Foreskin keratinocyte (primary cell): ENCODE measurements at places on chromosomes 12 and 14. TPM values are rescaled to one million over a fixed set of nuclear protein-coding genes. Genes with fewer than 3 reads are reported as not detected.

The ZNF84 gene
- total RNA-seq: 12.1 and 12.8 TPM in 2 replicates

The DENND5B gene
- 5.4 and 5.5 TPM in 2 replicates for total RNA-seq

The MIP gene
- not detected in 2 replicates for total RNA-seq

The THTPA gene
- total RNA-seq: 4.0 and 6.0 TPM in 2 replicates

The EIF2S3B gene
- total RNA-seq: 0.54 and 9.3 TPM in 2 replicates

The ASB2 gene
- total RNA-seq: not detected in 2 replicates

The RFX4 gene
- not detected in 2 replicates for total RNA-seq

The PLA2G1B gene
- not detected in 2 replicates for total RNA-seq

The SLCO1C1 gene
- total RNA-seq: not detected in 2 replicates

The KRT83 gene
- total RNA-seq: not detected in 2 replicates

The COX8C gene
- not detected in 2 replicates for total RNA-seq

The HOXC12 gene
- total RNA-seq: 2.3 and 4.4 TPM in 2 replicates

The OAS3 gene
- total RNA-seq: 143 and 185 TPM in 2 replicates

The AHSA1 gene
- total RNA-seq: 172 and 212 TPM in 2 replicates

The KRT2 gene
- total RNA-seq: not detected in 2 replicates

The KRT78 gene
- total RNA-seq: 0.32 and 0.58 TPM in 2 replicates

The ZNF385A gene
- 29.8 and 31.9 TPM in 2 replicates for total RNA-seq

The LUM gene
- total RNA-seq: 0.07 TPM in 1 of 2 replicates, not detected in the other

The KRT80 gene
- 2.5 and 5.3 TPM in 2 replicates for total RNA-seq
